AG10803 (cell line): ENCODE measurements at places on chromosomes 2 and 18.

DNA sequence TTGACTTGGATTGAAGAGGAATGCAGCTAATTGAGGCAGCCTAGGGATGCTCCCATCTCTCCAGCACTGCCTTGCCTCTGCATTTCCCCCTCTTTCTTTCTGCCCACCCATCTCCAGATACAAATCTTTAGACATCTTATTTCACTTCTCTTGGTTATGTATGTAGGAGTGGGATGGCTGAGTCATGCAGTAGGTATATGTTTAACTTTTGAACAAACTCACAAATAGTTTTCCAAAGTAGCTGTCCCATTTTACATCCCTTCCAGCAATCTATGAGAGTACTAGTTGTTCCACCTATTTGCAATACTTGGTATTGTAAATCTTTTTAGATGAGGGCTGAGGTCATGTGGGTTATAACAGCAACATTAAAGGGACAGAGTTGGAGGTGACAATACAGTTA, 329.9 kb downstream of the DYSF start:
- no peak for DNase-seq

DNA sequence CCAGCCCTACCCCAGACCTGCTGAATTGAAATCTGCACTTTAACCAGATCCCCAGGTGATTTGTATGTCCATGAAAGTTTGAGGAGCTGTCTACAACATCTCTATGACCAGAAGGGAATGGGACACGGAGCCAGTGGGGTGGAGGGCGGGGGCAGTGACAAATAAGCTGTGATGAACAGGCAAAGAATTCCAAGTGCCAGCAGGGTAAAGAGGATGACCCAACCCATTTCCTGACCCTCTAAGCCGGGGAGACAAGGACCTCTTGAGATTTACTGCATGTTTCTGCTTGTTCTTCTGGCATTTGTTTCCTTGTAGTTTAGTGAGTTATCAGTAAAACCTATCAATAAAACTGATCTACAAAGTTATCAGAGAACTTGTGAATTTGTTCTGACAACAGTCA, 8.7 kb downstream of the TET3 start:
- no peak for DNase-seq

- no peak for DNase-seq
These were observed 3.3 kb downstream of the MYCN start for GRCh38 chr2:15943378-15944280.

GRCh38 chr2:172859581-172860335, 124.1 kb downstream of the RAPGEF4 start:
- DNase-seq: no peak

DNA sequence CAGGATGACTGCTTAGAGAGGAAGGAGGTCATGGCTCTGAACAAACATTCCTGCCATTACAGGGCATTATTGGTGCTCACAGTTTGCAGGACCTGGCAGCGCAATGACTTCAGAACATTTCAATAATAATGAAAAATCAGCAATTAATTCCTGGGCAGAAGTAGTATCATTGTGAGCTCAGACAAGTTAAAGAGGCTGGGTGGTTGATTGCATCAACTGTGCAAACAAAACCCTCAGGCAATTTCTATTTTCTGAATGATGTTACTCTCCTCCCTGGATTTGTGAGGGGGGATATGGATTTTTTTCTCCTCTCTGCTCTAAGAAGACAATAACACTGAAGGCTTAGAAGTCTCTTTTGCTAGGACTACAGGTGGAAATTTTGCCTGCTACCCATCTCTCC, 168.1 kb upstream of the TACR1 start:
- no peak for DNase-seq
